ENCODE measurements at places on chromosomes 2 and 18.

DNA sequence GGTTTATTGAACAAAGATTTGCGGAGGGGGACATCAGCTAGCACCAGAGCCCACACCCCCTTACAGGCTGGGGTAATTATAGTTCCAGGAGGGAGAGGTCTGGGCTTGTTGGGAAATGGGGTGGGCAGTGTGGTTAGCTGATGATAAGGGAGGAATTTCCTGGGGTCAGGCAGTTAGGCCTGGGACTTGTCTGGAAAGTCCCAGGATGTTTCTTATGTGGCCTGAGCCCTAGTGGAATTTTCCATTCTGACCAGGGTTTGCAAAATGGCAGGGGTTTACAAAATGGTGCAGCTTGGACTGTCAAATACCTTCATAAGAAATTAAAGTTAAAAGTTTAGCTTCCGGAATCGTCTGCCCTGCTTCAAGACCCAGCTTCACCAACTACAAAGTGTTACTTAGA, 199.1 kb downstream of the FBXO15 start:
- no peak for DNase-seq

- DNase-seq, result no peak
Observed at GRCh38 chr2:130814931-130815680, 21.6 kb upstream of the ARHGEF4 start.

DNA sequence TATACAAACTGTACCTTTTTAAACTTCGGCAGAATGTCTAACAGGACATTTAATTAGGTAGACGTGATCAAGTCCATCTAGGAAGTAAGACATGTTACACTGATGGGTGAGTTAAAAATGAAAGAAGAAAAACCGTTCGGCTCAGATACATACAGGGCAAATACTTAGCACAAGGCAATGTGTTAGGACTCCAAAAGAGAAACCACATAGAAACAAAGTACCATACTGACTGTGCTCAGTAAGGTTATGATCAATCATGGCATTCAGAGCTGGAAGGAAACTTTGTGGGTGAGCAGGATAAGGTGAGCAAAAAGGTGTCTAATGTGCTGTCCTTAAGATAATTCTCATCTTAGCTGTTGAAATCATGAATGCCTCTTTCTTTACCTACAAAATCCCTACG, 211.9 kb downstream of the STK39 start:
- DNase-seq, result no peak

- DNase-seq, result no peak
Observed at GRCh38 chr18:40926679-40927078, 1028.4 kb upstream of the PIK3C3 start.

- DNase-seq, result no peak
Observed at GRCh38 chr18:44909191-44909719, 228.6 kb downstream of the SETBP1 start.
